ENCODE measurements at places on chromosomes 2 and 18.
A peak's percentile ranks its signal among the peaks of the same experiment; 100 is the strongest.

DNA sequence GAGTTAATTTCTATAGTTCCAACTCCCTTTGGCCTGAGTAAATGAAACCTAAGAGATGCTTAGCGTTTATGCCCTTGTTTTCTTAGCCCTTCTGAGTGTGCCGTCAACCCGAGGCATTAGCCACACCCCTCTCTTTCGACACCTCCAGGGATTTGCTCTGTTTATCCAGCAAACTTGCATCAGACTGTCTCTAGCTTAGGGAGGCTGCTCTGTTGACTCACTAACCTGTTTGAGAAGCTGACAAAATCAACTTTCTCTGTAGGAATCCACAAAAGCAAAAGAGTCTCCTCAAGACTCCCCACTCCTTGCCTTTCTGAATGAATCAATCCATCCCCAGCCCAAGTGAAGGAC lies 317.6 kb downstream of the TNS1 start:
- DNase-seq = peak; percentile 86

DNA sequence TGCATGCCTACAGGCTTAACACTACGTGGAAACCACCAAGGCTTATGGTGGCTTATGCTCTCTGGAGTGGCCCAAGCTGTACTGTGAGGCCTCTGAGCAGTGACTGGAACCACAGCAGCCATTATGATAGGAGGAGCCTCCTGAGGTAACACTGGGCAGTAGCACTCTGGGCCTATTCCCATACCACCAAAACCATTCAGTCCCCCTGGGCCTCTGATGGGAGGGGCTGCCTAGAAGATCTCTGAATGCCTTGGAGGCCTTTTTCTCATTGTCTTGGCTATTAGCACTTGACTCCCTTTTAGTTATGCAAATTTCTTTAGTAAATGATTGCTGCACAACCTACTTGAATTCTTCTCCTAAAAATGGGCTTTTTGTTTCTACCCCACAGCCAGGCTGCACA lies 985.0 kb downstream of the DPP10 start:
- no peak for DNase-seq

- peak; percentile 49 for DNase-seq
Measured at GRCh38 chr18:24677011-24677410, 216.6 kb downstream of the HRH4 start.

DNA sequence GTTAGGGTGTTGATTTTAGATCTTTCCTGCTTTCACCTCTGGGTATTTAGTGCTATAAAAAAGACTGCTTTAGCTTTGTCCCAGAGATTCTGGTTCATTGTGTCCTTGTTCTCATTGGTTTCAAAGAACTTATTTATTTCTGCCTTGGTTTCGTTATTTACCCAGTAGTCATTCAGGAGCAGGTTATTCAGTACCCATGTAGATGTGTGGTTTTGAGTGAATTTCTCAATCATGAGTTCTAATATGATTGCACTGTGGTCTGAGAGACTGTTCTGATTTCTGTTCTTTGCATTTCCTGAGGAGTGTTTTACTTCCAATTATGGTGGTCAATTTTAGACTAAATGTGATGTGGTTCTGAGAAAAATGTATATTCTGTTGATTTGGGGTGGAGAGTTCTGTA lies 167.1 kb upstream of the KYNU start:
- DNase-seq = no peak

GRCh38 chr2:60872510-60872928 lies 8.9 kb upstream of the REL start:
- DNase-seq = no peak

DNA sequence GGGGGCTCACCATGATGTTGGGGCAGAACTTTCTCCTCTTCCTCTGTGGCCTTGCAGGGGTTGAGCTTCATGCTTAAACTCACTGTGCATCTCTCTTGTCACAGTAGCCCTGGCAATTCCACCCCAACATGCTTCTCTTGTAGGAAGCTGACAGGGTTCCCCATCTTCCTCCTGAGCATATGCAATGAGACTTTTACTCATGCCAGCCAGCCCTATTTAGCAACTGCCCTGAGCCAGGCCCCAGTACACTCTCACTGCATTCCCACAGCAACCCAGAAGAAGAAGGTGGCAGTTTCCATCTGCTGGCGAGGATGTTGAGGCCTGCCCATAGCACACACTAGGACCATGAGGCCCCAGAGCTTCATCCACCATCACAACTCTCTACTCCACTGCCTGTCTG lies 72.2 kb upstream of the TEX51 start:
- no peak for DNase-seq

GRCh38 chr2:182115258-182115657 lies 129.6 kb downstream of the PPP1R1C start:
- no peak for DNase-seq

DNA sequence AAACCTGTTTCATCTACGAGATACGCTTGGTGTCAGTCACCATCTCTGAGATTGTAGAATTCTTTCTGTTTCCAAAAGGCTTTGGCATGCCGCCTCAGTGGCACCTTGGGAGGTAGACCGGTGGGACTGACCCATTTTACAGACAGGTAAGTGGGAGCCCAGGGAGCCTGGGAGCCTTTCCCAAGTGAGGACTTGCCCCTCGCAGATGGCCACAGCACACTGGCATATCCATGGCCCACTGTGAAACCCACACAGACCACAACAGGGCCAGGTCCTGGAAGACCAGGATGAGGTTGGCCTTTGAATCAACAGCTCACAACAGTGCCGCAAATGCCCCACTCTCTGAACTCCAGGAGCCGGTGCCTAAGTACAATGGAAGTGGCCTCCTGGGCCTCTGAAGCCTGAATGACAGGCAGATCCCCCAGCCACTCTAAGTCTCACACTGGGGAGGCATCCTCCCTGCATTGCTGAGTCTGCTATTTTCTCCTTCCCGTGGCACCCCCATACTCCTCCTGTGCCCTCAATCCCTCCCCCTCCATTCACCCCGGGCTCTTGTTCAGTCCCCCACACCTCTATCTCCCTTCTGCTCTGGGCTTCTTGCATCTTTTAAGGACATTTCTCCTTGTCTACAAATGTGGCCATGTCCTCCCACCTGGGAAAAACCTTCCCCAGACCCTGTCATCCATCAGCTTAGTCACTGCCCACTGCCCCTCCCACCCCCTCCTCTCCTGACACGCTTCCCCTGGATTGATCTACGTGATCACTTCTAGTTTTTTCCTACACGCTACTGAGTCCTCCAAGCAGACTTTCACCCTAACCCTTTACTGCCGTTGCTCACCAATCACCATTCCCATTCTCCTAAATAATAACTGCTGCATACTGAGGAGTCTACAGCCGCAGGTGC lies 26.2 kb downstream of the CENPA start:
- DNase-seq = no peak

DNA sequence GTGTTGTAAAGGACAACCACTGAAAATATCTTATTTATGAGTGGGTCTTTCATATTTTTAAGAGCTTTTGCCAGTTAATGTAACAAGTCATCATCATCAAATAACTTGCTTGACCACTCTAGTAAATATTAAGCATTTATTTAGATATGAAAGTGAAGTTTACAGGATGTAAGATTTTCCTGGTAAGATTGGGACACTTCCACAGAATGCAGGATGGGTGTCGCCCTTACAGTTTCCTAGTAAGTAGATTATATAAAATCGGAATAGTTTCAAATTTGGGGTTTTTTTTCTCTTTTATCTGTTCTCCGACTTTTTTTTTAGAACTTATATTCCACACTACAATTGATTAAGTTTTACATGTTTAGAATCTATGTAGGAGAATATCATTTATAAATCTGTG lies 14.8 kb upstream of the SLC40A1 start:
- no peak for DNase-seq

- no peak for DNase-seq
Measured at GRCh38 chr2:65512783-65513182, 80.4 kb upstream of the SPRED2 start.

- DNase-seq = no peak
Measured at GRCh38 chr2:15094161-15094560, 461.6 kb downstream of the LRATD1 start.

GRCh38 chr2:138291805-138292204 lies 209.8 kb upstream of the SPOPL start:
- no peak for DNase-seq

GRCh38 chr2:64538764-64539433 lies 14.8 kb downstream of the AFTPH start:
- no peak for DNase-seq

- DNase-seq = peak; percentile 50
Measured at GRCh38 chr18:57846258-57846657, 43.1 kb upstream of the ATP8B1 start.

GRCh38 chr18:76860411-76860810 lies 38.1 kb downstream of the ZNF236 start:
- no peak for DNase-seq

- DNase-seq = no peak
Measured at GRCh38 chr2:38406597-38407110, 29.6 kb upstream of the ATL2 start.

GRCh38 chr2:141957827-141958450 lies 172.9 kb downstream of the LRP1B start:
- DNase-seq = no peak

- no peak for DNase-seq
Measured at GRCh38 chr18:23950644-23951043, 63.9 kb upstream of the TTC39C start.
